NCI-H1436 treated with DMSO at 0.1 percent for 48 hours (cell line): ENCODE measurements at places on chromosomes 5 and 9.

DNA sequence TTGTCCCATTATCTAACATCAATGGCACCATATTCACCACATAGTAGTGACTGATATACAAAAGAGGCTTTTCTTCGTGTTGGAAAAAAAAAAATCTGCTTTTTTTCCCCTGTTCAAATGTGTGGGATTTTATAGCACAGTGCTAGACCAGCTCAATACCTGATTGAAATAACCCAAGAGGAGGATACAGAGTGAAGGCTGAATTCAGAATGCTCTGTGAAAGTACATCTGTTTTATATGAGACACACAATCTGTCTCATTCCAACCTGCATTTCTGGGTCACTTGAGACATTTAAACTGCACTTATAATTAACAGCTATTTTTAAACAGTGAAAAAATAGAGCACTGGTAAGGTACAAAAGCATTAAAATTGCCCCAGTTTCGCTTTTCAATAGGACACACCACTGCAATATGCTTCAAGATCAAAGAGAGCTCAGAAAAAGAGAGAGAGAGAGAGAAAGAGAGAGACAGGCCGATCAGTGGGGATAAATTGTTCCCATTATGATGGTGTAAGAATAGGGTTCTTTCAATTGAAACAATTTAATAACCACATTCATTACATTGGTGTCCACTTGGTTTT lies 179.3 kb downstream of the NR2F1-AS1 start:
- no peak for DNase-seq

GRCh38 chr9:137759117-137759516 lies 118.5 kb upstream of the CACNA1B start:
- DNase-seq: no peak

DNA sequence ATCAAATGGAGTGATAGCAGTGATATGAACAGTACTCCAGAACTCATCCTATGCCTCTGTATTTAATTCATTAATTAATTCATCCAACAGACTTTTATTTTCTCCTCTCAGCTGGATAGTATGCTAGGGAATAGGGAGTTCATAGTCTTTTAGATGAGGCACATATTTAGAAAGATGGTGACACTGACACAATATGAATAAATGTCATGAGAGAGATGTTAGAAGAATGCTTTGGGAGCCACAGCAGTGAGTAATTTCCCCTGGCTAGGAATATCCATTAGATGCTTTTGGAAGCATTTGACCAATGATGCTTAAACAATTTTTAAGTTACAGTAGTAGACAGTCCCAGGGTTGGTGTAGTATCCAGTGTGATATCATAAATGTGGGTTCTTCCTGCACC lies 428.7 kb upstream of the SGCD start:
- no peak for DNase-seq

DNA sequence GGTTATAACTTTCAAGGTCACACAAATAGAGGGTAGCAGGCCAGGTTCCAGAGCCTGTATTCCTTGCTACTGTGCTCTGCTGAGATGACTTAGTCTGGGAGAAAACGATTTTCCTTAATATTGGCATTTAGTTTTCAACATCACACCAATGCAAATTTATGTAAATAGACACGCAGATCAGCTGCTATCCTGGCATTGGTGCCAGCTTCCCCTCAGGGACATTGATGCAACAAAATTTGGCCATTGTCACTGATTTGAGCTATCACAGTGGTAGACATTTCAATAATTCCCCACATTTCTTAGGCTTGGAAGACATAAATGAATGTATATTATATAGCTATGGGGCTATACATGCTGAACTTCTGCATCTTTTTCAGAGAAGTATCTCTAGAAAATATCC lies 71.6 kb upstream of the ASTN2 start:
- no peak for DNase-seq

DNA sequence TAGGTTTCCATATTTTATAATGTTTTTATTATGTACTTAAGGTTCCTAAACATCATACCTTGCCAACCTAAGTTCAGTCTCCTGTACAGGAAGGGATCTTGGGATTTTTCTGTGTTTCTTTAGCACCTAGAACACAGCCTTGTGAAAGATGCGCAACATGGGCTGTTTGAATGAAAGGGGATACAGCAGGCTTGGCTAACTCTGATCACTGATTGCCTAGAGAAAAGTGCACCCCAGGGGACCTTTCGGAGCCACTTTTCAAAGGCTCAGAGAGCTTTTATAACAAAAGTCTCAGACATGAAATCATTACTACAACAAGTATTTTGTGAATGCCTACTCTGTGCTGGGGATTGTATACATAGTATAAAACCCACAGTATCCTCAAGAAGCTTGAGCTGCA lies 261.6 kb downstream of the BNC2 start:
- no peak for DNase-seq

GRCh38 chr9:121395558-121395957 lies 25.5 kb upstream of the STOM start:
- no peak for DNase-seq

- no peak for DNase-seq
Observed at GRCh38 chr9:38042626-38043357, 26.2 kb downstream of the SHB start.

GRCh38 chr5:14286574-14287421 lies 143.7 kb downstream of the TRIO start:
- no peak for DNase-seq

- no peak for DNase-seq
Observed at GRCh38 chr9:72726947-72727346, 205.5 kb downstream of the TMC1 start.

DNA sequence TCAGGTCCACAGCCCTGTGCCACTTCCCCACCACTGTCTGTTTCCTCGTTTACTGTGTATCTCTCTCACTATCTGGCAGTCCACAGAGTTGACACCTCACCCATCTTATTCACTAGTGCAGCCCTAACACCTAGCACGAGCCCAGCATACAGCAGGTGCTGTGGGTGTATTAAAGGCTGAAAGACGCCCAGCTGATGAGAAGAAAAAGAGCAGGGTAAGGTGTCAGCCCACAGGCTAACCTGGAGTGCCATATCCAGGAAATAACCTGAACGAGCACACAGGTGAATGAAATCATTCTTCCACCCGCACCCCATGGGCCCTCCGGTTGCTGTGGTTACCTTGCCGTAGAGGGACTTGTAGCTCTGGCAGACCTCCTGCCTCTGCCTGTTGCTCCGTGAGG lies 18.6 kb downstream of the ANXA6 start:
- DNase-seq: no peak

DNA sequence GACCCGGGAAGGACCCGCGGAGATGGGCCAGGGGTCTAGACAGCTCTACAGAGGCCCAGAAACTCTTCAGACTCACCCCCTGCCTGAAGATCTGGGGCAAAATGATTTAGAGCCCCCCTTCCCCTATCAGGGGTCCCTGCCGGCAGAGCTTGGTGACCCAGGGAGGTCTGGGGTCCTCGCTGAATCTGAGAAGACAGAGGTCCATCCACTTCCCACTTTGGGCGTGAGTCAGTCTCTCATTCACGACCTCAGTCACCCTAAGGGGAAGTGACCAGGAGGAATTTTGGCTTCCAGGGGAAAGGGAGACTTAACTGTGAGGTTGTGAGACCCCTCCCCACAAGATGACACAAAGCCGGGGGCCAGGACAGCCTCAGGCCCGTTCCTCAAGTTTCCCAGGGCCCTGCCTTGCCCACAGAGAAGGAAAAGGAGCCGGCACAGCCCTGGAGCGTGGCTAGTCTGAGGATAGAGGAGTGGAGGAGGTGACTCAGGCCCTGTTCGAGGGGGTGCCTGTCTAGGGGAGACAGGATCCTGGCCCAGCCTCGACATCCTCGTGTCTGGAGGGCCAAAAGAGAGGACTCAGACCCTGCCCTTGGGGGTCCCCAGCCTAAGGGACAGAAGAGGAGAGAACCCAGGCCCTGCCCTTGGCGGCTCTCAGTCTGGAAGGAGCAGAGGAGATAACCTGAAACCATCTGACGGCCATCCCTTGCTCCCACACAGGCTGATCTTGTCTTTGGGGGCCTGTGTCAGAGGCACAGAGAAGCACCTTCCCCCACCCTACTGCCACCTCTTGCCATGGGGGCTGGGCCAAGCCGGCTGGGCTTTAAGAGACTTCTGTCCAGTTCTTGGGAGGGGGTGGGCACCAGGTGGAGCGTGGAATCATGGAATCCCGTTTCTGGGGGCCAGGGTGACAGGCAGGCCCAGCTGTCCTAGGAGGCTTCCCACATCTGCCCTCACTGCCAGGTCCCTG lies 889 bp downstream of the PDLIM4 start:
- DNase-seq: no peak

GRCh38 chr9:13607481-13608441 lies 328.3 kb upstream of the MPDZ start:
- no peak for DNase-seq

DNA sequence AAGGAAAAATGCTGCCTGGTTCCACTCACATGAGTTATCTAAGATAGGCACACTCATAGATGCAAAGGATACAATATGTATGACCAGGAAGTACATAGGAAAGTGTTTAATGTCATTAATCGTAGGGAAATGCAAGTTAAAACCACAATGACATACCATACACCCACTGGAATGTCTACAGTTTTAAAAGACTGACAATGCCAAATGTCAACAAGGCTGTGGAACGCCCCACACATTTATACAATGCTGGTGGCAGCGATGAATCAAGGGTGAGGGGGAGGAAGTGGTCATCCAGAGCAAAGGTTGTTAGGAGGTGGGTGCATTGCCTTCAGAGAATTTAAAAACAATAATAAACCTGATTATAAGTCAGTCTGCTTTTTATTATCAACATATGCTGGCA lies 437.8 kb downstream of the ARHGEF28 start:
- no peak for DNase-seq

DNA sequence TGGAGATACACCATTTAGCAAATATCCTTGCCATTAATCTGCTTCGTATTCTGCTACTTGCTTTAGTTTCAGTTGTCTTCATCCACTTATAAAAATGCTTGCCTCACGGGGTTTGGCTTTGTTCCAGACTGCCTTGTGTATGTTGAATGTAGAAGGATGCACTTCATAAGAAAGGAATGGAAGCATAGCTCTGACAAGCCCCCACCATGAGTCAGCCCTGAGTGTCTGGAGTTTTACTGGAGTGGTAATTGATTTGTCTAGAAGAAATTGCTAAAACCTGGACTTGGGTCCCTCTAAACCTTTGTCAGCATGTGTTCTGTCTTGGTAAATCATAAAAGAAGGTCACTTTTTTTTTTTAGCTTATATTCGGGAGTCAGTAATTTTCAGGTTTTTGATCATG lies 4.6 kb downstream of the TEX48 start:
- no peak for DNase-seq

GRCh38 chr9:2967766-2968165 lies 123.9 kb upstream of the PUM3 start:
- DNase-seq: no peak

- no peak for DNase-seq
Observed at GRCh38 chr9:117677572-117677971, 26.6 kb upstream of the TLR4 start.

GRCh38 chr9:113632776-113633590 lies 169.5 kb downstream of the RGS3 start:
- DNase-seq: no peak

DNA sequence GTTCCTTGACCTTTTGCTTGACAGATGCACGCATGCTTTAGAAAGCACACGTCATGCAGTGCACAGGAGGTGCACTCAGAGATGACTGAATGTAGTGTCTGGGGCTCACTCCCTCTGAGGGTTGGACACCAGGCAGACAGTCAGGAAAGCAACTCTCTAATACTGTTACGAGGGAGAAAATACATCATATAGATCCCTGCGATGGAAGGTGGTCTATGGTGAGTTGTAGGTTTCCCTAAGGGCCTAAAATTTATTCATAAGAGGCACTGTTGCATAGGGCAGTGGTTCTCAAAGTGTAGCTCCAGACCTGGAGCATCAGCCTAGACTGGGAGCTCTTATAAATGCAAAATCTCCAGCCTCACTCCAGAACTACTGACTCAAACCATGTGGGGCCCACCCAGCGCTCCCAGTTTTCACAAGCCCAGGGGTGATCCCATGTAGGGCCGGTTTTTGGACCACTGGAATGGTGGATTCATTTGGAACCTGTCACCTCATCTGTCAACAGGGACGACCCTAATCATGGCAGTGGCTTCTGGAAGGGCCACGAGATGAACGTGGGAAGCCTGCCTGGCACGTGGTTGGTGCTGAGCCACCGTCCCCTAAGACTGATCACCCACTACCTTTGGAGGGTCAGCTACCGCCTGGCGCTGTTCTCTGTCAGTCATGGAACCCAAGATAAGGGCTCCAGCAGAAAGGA lies 16.8 kb upstream of the PHF19 start:
- no peak for DNase-seq

DNA sequence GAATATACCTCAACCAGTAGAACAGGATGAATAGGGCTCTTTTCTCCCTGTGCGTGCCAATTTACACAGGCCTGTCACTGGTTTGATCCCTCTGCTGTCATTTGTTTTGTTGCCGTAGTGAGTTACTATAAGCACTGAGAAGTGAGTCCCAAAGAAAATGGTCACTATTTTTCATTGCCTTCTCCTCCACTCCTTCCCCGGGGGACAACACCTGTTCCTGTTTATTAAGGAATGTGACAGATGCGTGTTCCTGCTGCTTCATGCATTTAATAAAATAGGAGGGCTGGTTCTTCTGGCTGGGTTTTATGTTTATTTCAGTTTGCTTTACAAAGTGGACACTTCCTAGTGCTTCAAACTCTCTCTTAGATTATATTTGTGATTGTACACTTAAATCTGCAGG lies 6.4 kb downstream of the THBS4 start:
- no peak for DNase-seq

DNA sequence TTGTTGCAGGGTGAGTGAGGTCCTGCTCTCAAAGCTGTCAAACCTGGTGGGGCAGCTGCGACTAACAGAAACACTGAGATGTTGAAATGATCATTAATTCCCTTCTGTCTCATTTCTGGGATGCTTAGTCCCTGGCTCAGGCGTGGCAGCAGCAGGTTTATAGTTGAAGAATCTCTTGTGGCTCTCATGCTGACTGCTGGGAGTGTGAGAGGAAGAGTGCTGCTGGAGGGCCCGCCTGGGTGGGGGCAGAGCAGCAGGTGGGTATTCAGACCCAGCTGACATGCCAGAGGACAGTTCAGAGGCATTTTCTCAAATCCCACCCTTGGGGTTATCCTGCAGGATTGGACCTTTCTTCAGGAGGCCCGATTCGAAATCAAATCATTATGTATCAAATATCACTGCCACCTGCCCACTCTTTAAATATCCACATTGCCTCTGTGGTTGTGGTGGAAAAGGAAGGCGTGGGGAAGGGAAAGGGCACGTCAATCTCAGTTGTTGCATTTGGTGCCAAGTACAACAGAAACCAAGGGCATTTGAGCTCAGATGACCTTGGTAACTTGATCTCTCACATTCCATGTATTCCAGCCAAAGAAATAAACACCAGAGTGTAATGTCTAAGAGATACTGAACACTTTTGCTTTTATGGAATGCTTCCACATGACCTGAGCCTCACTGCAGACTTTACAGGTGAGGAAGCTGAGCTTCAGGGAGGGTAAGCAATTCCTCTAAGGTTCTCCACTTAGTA lies 224.3 kb downstream of the AOPEP start:
- DNase-seq: no peak

DNA sequence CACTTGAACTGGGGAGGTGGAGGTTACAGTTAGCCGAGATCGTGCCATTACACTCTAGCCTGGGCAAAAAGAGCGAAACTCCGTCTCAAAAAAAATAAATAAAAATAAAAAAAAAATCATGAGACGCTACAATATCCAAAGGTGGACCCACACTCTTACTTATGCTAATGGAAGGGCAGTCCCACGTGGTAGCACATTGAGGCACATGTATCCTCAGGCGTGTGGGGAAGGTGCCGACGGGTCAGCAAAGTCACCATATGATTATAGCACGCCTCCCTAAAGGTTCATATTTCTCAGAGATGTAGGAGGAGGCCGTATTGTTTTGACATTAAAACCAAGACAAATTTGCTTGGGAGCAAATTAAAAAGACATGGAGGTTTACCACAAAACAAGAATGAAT lies 201.6 kb downstream of the LRRC70 start:
- DNase-seq: no peak

GRCh38 chr9:6645355-6646292 lies at the start of gene GLDC:
TSS of gene GLDC (minus strand) at chr9:6645729. CDS start at chr9:6645499, 230 bp downstream.
- no peak for DNase-seq
